ENCODE measurements at places on chromosomes 11 and 22.

- DNase-seq: no peak
Observed at GRCh38 chr11:26649884-26650283, 72.0 kb downstream of the SLC5A12 start.

DNA sequence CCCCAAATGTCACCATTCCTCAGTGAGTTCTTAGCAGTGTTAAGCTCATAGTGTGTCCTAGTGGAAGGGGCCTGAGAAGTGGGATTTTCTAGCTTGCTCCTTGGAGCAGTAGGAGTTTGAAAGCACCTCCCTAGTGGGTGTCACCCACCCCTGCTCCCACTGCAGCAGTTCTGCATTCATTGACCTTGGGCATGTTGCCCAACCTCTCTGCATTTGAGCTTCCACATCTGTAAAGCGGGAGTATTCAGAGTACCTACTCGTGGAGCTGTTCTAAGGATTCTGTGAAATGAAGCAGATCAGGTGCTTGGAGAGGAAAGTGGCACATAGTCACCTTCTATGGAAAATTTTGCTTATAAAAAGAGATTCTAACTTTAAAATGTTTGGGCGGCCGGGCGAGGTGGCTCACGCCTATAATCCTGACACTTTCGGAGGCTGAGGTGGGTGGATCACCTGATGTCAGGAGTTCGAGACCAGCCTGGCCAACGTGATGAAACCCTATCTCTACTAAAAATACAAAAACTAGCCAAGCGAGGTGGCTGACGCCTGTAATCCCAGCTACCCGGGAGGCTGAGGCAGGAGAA is 16.9 kb downstream of the LMO2 start:
- no peak for DNase-seq

- DNase-seq: no peak
Observed at GRCh38 chr11:121801781-121802180, 314.2 kb downstream of the BLID start.

GRCh38 chr11:119322360-119322739 is 5.4 kb upstream of the MCAM start:
- no peak for DNase-seq

DNA sequence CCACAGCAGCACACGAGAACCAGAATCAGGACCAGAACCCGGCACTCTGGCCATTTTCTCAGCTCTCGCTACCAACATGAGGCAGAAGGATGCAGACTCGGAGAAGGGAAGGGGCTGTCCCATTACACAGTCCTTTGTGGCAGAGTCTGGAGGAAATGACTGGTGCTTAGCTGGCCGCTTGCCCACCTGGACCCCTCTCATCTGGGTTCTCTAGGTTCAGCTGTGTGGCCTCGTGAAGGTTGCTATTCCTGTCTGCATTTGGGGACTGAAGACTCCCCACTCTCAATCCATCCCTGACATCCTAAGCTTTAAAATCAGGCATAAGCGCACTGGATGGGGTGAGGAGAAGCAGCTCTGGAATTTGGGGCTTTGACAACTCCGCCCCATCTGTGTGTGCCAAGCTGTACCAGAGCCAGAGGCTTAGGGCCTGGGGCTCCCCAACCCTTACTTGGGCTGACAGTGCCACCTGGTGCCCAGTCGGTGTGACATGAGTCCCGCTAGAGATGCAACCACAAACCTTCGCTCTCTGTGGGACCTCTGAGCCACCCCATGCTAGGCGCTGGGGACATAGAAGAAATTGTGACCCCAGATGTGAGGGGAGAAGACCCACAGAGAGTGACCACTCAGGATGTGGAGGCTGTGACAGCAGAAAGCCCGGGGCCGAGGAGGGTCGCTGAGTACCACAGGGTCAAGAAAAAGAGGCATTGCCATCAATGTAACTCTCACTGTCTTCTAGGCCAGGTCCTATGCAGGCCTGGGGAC is 35.8 kb upstream of the FCHSD2 start:
- DNase-seq: peak; percentile 71

GRCh38 chr22:30614879-30615278 is 7.9 kb downstream of the TCN2 start:
- no peak for DNase-seq

- no peak for DNase-seq
Observed at GRCh38 chr11:100757646-100758045, 70.6 kb downstream of the ARHGAP42 start.

DNA sequence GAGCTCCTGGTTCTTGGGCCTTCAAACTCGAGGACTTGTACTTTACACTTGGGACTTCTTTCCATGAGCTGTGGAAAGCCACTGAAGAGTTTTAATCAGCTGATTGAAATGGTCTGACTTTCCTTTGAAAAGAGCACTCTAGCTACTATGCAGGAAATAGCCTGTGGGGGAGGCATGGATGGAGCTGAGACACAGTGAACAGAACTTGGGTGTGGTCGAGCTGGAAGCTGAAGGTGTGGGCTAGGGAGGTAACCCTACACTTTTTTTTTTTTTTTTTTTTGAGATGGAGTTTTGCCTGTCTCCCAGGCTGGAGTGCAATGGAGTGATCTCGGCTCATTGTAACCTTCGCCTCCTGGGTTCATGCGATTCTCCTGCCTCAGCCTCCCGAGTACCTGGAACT is 17.5 kb upstream of the CAPRIN1 start:
- no peak for DNase-seq

DNA sequence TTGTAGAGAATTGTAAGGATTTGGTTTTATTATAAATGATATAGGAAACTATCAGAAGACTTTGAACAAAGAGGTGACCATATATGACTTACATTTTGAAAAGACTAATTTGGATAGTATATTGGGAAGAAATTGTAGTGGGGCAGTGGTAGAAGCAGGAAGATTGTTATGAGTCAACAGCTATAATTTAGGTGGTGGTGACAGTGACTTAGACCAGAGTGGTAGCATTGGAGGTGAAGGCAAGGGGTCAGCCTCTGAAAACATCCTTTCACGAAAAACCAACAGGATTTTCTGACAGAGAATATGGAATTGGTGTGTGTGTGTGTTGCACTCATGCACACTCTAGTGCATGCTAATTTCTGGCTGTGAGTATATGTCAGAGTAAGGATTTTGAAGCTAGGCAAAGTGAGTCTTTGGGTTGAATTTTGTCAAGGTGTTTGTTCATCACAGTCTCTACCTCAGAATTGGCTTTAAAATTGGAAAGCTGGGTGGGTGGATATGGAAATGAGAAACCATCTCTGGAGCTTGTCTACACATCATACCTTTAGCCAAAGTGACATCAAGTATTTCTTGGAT is 8.2 kb upstream of the HBE1 start:
- no peak for DNase-seq

DNA sequence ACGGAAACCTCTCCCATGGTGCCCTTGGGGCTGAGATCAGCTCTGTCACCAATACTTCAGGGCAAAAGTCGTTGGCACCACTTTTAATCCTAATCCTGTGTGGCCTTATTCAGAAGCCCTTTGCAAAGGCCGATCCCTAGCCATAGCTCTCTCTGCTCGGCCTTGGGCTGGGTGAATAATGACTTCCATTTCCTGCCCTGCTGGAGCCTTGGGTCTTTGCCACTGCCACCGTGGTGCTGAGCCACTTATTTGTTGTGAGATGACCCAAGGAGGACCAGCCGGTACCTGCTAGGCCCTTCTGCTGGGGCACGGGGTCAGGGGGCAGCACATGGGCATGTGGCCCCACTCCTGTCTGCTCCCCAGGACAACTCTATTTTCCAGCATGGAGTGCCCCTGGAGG is 188.2 kb downstream of the ST3GAL4 start:
- no peak for DNase-seq
